Right cardiac atrium (tissue), 5 donors: ENCODE measurements at places on chromosomes 1 and 21. TPM values are rescaled to one million over a fixed set of nuclear protein-coding genes. Genes with fewer than 3 reads are reported as not detected.

DNA sequence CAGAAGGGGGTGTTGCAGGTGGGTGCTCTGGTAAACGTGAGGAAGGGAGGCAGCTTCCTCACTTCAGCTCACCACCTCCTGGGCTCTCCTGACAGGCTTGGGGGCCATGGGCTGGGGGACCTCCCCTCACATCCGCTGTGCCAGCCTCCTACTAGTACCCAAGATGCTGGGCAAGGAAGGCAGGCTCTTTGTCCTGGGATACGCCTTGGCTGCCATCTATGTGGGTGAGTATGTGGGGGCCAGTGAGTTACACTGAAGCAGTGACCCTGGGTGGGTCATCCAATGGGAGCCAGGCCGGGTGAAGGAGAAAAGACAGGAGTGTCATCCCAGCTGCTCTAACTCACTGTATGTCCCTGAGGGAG is 5.7 kb downstream of the DCST1 start:
- DNase-seq, result peak; percentile 20

Gene BATF3
- total RNA-seq, result 3.1 TPM

- no peak for DNase-seq
Measured at GRCh38 chr1:107940017-107940577, 24.9 kb downstream of the VAV3 start.

Gene SPRR1B
- total RNA-seq, result not detected

DNA sequence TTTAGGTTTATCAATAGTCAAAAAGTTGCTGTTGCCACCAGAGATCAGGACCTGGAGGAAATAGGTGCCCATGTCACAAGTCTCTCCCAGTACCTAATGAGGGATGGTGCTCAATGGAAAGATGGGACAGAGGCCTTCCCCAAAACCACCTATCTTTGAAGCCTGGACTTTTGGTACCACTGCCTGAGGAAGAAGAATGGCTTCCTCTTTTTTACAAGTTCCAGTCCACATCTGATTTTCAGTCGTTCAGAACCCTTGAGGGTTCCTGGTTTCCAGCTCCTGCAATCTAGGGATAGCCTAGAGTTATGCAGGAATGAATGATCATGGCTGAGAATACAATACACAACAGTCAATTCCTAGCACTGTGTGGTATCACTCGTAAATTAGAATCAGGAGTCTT is 5.7 kb downstream of the CATSPERE start:
- DNase-seq, result no peak

DNA sequence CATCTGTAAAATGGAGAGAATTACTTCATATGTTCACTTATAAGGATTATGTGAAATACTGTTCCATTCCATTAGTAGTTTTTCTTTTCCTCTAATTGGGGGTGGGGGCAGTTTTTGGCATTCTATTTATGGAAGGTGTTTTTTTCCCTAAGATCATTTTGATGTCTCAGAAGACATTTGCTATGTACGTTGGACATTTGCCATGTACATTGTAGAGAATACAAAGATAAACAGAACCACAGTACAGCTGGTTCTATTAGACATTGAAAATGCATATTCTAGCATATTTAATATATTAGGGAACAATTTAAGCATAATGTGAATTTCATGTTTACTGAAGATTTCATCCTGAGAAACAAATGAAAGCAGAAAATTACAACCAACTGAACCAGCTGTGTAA is 98.5 kb downstream of the PTBP2 start:
- DNase-seq, result no peak

DNA sequence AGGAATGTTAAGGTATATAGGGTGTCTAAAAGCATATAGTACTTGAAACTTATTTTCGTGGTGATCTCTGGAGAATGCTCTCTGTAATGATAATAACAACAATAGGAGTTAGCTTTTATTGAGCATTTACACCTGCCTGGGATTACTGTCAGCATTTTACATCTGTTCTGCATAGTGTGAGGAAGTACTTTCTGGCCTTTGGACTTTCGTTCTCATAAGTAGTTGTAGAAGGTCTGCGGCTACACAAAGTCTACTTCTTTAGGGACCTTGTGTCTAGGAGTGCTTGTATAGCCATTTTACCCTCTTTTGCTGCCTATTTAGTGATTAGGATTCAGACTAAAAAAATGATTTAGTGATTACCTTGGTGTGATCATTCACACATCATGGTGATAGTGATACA is 103.6 kb upstream of the GPR52 start:
- DNase-seq, result no peak

DNA sequence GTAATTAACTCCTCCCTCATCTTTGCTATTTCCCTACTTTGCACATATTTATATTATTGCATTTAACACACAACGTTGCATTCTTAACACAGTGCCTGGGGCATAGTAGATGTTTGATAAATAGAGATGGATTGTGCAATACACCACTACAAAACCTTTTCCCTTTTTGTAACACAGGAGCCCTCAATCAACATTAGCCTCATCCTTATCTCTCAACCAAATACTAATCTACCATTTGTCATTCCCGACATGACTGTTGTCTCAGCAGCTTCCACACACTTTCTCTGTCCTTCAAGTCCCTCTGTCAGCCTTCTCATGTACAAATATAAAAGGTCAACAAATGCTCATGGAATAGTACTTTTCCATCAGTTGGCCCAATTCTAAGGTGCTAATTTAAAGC is 78.9 kb upstream of the KCNK2 start:
- DNase-seq, result no peak

GRCh38 chr1:241749945-241750695 is 97.9 kb upstream of the EXO1 start:
- DNase-seq, result no peak

DNA sequence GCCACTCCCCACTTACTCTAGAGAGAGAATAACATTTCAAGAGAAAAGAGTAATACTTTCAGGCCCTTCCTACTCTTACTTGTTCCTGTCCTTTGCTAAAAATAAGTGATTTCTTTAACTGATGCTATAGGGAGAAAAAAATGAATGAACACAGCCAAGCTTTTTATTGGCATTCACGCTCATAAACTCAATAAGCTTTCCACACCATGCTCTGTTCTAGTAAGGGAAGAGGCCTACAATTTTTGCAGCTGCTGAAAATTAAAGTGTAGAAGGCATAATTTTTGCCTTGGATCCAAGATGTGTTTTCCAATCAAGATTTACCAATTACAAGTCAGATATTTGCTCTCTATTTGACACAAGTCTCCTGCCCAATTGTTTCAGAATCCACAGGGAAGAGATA is 188.1 kb upstream of the RGS18 start:
- no peak for DNase-seq

- peak; percentile 83 for DNase-seq
Measured at GRCh38 chr1:204941421-204942338, 71.0 kb downstream of the NFASC start.

Gene KRTAP19-1
- total RNA-seq, result not detected

- DNase-seq, result peak; percentile 73
Measured at GRCh38 chr1:27668808-27669723, 2.9 kb downstream of the IFI6 start.

- DNase-seq, result peak; percentile 35
Measured at GRCh38 chr1:154445040-154445472, 39.9 kb downstream of the IL6R start.

GRCh38 chr1:248585266-248585665 is 10.7 kb upstream of the OR2T34 start:
- no peak for DNase-seq

Gene SLC45A1
- total RNA-seq, result 3.0 TPM

Gene SPATA45
- not detected for total RNA-seq

Gene EEIG2
- 7.2 TPM for total RNA-seq

Gene FABP3
- 2,722 TPM for total RNA-seq

DNA sequence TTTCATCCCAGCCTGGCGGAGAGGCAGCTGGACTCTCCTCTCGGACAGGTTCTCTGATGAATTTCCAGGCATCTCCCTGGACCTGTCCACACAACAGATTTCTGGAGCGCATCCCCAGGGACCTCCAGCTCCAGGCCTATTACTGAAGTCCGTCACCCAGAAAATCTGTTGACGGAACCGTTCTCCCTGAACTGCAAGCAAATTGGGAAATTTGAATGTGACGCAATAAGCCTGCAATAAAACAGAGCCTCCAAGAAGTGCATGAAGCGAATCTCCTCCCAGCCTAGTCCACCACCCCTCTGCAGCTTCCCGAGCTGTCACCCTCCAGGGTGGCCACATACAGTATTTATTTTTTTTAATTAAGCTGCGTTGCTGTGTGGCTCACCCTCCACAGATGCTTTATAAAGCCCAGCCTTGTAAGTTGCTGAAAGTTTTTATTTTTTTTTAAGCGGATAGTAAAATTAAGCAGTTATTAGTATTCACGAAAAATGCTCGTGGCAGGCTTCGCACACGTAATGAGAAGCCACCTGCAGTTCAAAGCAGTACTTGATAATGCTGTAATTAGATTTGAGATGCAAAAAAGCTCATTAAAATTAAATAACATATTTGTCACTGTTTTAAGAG is 173.3 kb downstream of the CAMTA1 start:
- no peak for DNase-seq

Gene EFNA1
- 25.4 TPM for total RNA-seq

Gene ZNF593OS
- not detected for total RNA-seq

- DNase-seq, result peak; percentile 97
Measured at GRCh38 chr1:33180226-33180910, 1.5 kb downstream of the TRIM62 start.

GRCh38 chr1:18879791-18880309 is 20.4 kb upstream of the TAS1R2 start:
- no peak for DNase-seq

DNA sequence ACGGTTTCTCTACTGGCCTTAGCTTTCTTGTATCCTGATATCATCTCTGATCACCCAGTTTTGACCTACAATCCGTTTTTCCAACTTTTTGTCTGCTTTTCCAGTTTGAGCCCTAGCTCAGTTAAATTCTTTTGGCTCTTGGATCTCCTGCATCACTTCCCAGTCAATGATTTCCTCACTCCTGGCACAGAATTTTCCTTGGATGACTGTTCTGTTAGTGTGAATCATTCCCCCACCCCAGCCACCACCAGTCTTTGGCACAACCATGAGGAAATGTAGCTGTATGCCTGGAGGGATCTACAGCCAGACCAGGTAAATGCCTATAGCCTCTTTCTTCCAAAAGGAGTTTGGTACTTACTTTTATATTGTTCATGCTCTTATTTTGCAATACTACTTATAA is 187.2 kb upstream of the PTGFR start:
- peak; percentile 38 for DNase-seq

GRCh38 chr1:38044221-38045215 is 2.1 kb downstream of the POU3F1 start:
- no peak for DNase-seq

Gene PCSK9
- total RNA-seq, result not detected

Gene RGS5
- 90.8 TPM for total RNA-seq

Gene LPAR3
- 46.2 TPM for total RNA-seq

GRCh38 chr1:186188004-186188539 is 187.0 kb downstream of the TPR start:
- no peak for DNase-seq

GRCh38 chr1:86714561-86715244 is 10.3 kb downstream of the SH3GLB1 start:
- DNase-seq, result no peak

Gene CDKN2C
- total RNA-seq, result 22.7 TPM

GRCh38 chr1:24893431-24893830 is 36.6 kb downstream of the RUNX3 start:
- no peak for DNase-seq

Gene FCRL2
- total RNA-seq, result not detected

Gene ZFP69B
- total RNA-seq, result 1.2 TPM

DNA sequence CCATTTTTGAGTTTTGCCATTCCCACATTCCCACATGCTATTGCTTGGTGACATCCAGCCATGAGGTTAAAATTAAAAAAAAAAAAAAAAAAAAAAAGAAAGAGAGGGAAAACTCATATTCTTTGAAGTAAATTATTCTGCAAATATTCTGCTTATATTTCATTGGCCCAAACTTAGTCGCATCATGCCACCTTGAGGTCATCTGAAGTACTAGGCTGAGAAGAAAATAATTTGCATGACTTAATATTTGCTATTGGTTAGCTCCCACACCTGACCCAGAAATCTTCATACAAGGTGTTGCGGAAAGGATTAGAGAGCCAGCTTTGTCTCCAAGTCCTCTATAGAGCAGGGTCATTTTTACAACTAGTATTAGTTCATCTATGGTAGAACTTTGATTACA is 2206.0 kb downstream of the MRPL39 start:
- no peak for DNase-seq

Gene LEMD1
- total RNA-seq, result not detected

Gene CHIA
- total RNA-seq, result not detected

DNA sequence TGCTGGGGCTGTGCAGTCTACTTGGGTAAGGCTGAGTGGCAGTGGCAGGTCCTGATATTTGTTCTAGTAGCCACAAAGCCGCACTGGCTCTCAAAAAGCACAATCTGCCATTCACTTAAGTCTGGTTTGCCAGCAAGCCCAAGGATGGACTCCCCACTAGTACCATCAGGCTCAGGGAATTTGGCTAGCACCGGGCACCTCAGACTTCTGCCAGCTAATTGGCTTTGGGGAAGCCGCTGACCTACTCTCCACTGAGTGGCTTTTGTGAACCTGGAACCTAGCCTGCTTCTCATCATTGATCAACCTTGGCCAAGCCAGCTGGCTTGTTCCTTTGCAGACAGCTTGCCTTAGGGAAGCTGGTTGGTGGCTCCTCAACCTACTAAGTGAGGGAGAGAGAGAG is 83.1 kb downstream of the ESRRG start:
- DNase-seq, result no peak

Gene FLG
- total RNA-seq, result not detected
